ENCODE measurements at places on chromosomes 6 and 20. TPM values are rescaled to one million over a fixed set of nuclear protein-coding genes. Genes with fewer than 3 reads are reported as not detected.

C20orf96 gene
- total RNA-seq = 4.8 TPM

- no peak for DNase-seq
These were observed 50.7 kb downstream of the CTCFL start for GRCh38 chr20:57474205-57474604.

MYLK2 gene
- total RNA-seq = under 0.01 TPM

DNA sequence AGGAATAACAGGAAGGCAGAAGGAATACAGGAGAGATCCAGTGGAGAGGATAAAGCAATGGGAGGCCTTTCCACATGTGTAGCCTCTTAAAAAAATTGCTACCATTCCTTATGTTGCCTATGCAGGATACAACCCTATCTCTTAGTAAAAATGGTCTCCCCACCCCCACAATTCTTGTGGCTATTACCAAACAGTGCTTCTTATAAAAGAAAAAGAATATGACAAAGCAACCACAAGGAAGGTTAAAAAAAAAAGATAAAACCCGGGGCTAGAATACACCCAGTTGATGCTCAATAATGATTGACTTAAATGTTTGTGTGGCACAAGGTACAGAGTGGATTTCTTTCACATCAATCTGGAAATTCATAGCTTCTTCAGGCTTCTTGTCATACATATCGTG is 250.9 kb downstream of the HIVEP2 start:
- no peak for DNase-seq

OOEP gene
- total RNA-seq = 0.27 TPM

- no peak for DNase-seq
These were observed 122.7 kb downstream of the TIAM2 start for GRCh38 chr6:155117785-155118184.

- no peak for DNase-seq
These were observed 107.1 kb downstream of the BMP7 start for GRCh38 chr20:57159193-57159851.

Data from hematopoietic multipotent progenitor cell (in vitro differentiated cells).